Stimulated activated CD8-positive, alpha-beta memory T cell treated with anti-CD3 and anti-CD28 coated beads, Interleukin-4, amount 100 ng/mL, for 1 hour (primary cell): ENCODE measurements at places on chromosomes 7 and 10.

DNA sequence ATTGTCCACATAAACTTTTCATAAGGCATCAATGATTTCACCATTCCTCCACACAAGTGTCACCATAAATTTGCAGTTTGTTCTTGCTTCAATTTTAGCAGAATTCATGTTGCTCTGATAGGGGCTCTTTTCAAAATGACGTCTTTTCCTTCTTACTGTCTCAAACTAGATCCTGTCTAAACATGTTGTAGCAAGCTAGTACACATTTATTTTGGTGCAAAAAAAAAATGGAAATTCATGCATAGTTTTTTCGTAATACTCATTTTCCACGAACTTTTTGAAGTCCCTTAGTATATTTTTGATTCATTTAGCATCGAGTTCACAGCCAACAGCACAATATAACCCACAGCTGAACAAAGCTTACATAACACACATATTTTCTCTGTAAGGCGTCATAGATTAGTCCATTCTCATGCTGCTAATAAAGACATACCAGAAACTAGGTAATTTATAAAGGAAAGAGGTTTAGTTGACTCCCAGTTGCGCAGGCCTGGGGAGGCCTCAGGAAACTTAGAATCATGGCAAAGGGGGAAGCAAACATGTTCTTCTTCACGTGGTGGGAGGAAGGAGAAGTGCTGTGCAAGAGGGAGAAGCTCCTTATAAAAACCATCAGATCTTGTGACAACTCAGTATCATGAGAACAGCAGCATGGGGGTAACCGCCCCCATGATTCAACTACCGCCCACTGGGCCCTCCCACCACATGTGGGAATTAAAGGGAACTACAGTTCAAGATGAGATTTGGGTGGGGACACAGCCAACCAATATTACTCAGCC is 301.5 kb downstream of the CCDC3 start:
- no peak for DNase-seq

- DNase-seq = no peak
Measured at GRCh38 chr10:132787495-132788179, 1.7 kb upstream of the NKX6-2 start.

GRCh38 chr10:7520507-7521485 is 110.0 kb upstream of the SFMBT2 start:
- no peak for DNase-seq

DNA sequence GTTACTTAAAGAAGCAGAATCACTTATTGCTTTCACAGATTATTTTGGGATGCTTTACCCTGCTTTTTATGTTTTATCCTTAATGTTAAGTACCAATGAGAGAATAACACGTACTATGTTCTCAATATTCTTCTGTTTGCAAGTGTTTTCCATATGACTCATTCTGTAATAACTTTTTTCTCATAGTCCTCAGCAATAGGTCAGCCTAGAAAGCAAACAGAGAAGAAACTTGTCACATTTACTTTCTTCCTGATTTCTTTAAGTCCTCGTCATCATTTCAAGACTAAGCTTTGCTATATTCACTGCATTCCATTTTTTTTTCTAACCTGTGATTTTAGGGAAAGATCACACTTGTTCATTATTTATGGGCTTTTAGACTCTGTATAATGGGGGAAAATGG is 6.8 kb upstream of the AGR2 start:
- no peak for DNase-seq

GRCh38 chr10:76337641-76338040 is 906.2 kb downstream of the LRMDA start:
- DNase-seq = no peak

- no peak for DNase-seq
Measured at GRCh38 chr10:63446716-63447440, 18.9 kb downstream of the JMJD1C start.

GRCh38 chr10:52906046-52906445 is 133.5 kb upstream of the MBL2 start:
- DNase-seq = no peak
